Fibroblast of upper back skin (primary cell): ENCODE measurements at places on chromosomes 1 and 21.

DNA sequence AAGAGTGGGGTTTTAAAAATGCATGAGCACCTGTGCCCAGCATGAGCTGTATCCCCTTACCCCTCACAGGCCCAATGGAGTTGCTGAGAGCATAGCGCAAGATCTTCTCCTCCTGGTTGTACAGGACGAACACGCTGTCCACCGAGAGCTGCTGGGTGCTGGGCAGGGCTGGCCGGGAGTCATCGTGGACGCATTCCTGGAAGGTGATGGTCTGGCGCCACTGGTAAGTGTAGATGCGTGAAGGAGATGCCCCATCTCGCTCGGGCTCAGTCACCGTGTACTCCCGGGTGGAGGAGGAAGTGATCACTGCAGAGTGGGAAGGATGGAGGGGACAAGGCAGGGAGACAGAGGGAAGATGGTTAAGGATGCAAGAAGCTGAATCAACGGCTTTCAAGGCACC is 39.1 kb downstream of the NID1 start:
- no peak for DNase-seq

DNA sequence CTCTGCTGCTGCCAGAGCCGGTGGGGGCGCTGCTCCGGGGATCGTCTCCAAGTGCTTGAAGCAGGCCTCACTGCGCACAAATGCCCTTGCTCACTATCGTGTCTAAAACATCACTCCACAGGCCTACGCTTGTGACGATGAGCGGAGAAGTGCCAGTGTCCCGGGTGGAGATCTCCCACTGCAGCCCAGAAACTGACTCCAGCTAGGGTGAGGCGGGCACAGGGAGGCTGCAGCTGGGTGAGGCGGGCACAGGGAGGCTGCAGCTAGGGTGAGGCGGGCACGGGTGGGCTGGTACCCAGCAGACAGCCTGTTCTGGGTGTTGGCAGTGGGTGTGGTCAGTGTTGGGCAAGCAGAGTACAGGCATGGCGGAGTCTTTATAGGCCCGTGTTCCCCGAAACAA is 22.7 kb upstream of the PDXK start:
- no peak for DNase-seq

DNA sequence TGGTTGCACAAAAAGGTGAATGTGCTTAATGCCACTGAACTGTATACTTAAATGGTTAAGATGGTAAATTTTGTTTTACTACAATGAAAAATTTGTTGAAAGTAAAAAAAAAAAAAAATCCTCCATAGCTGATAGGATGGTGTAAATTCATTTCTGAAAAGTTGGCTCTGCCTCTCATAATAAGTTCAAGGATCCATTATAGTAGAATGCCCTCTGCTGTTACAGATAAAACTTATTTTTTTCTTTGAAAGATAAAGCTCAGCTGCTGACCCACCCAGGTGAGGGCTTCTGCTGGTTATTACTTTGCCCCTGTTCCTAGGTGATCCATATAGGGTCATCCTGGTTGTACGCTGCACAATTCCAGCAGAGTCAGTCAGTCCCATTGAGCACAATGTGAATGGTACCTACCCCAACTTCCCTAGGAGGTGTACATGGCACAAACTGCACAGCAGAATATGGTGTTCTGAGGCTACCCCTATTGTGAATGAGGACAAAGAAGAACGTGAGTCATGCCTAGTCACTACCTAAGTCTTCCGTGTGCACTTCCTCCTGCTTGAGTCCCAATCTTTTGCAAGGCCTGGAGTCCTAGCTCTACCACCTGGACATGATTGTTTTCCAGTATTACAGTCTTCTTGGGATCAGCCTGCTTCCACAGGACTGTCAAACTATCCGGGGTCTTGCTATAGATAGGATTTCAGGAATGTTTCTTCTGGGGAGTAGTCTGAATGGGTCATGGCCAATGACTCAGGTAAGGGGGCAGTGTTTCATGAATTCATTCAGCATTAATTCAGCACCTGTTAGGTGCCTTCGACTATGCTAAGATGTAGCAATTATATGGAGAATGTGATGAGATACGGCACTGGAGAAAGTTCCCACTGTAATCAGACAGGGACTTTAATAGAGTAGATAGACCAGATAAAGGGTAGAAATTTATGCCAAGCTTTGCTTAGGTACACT is 20.8 kb upstream of the CD5L start:
- no peak for DNase-seq

GRCh38 chr1:31593770-31594632 is 17.7 kb downstream of the TINAGL1 start:
- DNase-seq: peak; percentile 69

DNA sequence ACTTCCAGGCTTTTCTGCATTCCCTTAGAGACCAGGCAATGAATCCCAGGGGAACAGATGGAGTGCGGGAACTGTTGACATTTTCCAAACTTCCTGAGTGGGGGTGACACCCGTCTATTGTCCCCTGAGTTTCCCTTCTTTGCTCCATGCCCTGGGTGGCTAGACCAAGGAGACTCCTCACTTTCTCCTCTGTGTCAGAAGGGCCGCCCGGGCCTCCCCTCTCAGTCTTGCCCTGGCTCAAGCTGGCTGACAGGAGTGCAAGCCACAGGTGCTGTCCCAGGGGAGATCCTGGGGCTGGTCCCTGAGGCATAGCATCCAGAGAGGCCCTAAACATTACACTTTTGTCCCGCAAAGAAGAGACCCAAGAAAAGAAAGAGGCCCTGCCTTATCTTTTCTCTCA is 62.8 kb downstream of the DDX20 start:
- no peak for DNase-seq

DNA sequence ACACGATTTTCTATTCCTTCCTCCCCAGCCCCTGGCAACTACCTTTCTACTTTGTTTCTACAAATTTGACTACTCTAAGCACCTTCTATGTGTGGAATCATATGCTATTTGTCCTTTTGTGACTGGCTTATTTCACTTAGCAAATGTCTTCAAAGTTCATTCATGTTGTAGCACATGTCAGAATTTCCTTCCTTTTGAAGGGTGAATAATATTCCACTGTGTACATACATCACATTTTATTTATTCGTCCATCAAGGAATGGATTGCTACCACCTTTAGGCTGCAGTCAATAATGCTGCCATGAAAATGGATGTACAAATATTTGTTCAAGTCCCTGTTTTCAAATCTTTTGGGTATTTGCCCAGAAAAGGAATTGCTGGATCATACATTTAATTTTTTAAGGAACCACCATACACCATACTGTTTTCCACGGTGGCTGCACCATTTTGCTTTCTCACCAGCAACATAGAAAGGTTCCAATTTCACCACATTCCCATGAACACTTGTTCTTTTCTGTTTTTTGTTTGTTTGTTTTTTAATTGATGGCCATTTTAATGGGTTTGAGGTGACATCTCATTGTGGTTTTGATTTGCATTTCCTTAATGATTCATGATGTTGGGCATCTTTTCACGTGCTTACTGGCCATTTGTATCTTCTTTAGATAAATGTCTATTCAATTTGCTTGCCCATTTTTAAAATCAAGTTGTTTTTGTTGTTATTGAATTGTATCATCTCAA is 3.3 kb upstream of the PDZK1 start:
- DNase-seq: no peak

- DNase-seq: no peak
These were observed 60.1 kb upstream of the ECE1 start for GRCh38 chr1:21350202-21350885.

- DNase-seq: no peak
These were observed 646 bp downstream of the IER5 start for GRCh38 chr1:181089017-181089675.

GRCh38 chr1:170592591-170593111 is 60.7 kb downstream of the GORAB start:
- no peak for DNase-seq

DNA sequence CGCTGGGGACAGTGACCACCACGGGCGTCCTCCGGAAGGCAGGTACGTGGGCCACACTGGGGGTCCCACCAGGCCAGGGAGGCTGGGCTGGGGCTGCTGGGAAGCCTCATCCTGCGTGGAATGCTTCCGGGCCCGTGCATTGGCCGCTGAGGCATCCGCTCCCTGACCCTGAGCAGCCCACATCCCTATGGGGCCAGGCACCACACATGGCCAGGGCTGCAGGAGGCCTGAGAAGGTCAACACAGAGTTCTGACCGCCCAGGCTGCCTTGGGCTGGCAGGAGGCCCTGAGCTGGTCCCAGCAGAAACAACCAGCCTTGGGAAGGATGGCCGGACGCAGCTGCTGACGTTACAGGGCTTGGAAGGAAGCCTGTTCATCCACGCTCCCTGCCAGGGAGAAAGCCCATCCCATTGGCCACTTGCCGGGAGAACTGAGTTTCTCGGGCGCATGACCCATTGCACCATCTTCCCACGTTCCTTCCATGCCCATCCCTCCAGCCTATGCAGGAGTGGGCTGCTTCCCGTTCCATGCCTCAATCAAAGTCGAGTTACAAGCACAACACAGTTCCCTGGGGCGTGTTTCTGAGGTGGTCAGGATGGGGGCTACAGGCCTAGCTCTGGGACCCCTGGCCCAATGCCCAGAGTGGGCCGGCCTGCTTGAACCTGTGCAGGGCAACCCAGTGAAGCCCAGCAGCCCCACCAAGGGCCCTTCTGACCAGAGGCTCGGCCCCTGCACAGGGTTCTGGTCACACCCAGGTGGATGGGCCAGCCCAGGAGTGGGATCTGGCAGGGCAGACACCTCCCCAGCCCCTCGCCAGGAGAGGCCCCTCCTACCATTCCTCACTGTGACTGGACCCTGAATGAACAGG is 31.7 kb downstream of the TRIM11 start:
- DNase-seq: peak; percentile 61

DNA sequence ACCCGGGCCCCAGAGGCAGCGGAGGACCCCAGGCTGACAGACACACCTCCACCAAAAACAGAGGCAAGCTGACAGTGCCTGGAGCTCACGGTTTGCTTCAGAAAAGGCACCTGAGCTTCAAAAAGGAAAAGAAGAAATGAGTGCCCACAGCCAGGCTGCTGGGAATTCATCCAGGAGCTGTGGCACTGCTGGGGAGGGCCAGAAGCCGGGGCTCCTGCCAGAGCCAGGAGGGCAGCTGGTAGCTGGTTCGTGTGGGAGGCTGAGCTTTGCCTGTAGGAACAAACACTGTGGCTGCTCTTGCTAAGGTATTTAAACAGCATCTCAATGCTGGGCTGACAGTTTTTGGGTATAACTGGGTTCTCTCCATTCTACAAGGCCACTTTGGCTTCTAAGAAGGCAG is 19.5 kb downstream of the KCNJ6 start:
- no peak for DNase-seq

GRCh38 chr1:156574039-156574633 is 1.8 kb upstream of the IQGAP3 start:
- DNase-seq: no peak

DNA sequence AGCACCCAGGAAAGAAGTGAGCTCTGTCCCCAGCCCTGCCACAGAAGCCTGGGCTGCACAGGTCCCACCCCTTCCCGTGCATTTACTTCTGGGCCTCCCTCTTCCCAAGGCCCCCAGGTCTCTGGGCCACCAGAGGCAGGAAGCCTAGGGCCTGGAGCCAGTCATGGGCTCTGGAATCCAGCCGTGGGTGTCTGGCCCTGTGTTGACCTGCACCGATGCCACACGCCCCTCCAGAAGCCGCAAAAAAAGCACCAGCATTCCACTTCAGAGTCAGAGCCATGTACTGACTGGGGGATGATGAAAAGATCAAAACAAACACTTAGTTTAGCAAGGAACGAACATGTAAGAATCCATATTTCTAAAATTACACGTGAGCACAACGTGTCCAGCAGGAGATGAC is 141.7 kb downstream of the NPHP4 start:
- DNase-seq: no peak

GRCh38 chr1:241591317-241591716 is 48.9 kb downstream of the CHML start:
- peak; percentile 10 for DNase-seq

GRCh38 chr1:17826165-17826488 is 71.0 kb downstream of the ACTL8 start:
- DNase-seq: peak; percentile 25

- DNase-seq: no peak
These were observed 14.4 kb upstream of the DIPK1A start for GRCh38 chr1:92975551-92976232.

DNA sequence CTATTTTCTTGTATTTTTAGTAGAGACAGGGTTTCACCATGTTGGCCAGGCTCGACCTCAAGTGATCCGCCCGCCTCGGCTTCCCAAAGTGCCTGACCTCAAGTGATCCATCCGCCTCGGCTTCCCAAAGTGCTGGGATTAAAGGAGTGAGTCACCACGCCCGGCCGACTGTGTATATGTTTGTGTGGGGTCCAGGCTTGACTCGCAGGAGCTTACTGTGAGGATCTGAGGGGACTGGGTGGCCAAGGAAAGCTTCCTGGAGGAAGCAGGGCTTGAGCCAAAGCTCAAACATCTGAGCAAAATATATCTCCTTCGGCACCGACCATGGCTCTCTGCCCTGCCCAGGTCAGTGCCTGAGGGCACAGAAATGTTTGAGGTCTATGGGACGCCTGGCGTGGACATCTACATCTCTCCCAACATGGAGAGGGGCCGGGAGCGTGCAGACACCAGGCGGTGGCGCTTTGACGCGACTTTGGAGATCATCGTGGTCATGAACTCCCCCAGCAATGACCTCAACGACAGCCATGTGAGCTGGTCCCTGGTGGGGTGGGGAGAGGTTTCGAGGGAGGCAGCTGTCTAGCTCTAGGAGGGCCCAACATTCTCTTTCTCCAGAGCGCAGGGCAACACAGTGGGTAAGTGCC is 10.5 kb downstream of the PADI3 start:
- peak; percentile 59 for DNase-seq

DNA sequence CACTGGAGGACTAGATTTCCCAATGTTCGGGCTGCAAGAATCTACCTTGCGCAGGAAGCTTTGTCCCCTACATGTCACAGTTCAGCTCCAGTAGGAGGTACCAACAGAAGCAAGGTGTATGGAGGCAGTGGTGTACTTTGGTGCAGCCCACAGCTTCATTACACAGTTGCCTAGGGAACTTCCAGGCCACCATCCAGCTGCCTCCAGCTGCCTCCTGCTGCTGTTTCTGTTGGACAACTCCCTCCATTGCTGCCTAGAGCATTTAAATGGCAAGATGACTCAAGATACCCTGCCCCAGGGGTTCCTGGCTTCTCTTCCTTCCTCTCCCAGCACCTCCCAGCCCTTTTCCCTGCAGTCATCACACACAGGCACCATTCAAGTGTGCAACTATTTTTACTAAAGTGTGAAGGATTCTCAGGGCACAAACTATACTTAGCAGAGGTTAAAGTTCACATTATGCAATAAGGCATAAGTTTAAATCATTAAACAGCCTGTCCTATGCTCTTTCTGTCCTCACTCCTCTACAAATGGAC is 39.0 kb upstream of the ATP1A1 start:
- DNase-seq: peak; percentile 29
